ENCODE measurements at places on chromosomes 4 and X.

GRCh38 chr4:48262926-48263325 lies 6.7 kb downstream of the TEC start:
- DNase-seq = no peak

DNA sequence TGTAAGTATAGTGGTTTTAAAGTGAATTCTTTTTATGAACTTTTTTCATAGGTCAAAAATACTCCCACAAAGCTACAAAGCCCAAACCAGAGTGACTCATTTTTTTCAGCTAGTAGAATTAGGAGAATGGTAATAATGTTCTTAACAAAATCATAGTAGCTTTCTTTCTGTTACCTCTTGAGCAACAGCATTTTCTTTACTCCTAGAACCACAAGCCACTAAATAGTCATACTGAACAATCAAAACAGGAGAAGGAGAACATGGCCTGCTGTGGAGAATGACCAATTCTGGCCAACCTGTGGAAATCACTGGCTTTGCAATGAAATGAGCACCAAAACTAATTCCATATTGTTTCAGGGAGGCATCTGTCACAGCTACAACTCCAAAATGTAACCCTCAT lies 112.9 kb downstream of the AMMECR1 start:
- no peak for DNase-seq

GRCh38 chr4:176778063-176778462 lies 14.7 kb downstream of the VEGFC start:
- no peak for DNase-seq

DNA sequence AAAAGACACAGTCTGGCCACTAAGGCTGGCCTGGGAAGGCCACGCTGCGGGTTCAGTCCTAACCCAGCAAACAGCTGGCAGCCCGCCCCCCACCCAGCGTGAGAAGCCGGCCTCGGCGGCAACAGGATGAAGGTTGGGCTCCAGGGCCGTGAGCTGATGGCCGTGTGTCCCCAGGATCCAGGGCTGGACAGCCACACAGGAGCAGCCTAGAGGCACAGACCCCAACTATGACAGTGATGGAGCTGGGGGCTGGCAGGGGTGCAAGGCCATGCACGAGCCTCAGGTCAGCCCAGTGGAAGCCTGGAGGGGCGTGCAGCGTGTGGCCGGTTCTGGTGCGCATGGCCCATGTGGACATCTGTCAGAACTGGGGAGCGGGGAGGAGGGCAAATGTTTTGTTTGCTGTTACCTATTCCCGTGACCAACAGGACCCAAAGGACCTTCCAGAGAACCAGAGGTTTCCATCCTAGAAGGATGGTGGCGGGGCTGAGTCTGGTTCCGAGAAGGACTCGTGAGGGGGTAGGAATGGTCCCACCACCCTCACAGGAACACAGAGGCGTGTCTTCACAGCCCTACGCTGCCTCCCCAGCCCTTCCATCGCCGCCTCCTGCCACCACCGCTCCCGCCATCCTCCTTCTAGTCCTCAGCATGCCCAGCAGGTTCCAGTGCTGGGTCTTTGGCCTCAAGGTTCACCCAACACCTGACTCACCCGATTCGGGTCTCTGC lies 46.5 kb downstream of the ZFYVE28 start:
- DNase-seq = no peak

DNA sequence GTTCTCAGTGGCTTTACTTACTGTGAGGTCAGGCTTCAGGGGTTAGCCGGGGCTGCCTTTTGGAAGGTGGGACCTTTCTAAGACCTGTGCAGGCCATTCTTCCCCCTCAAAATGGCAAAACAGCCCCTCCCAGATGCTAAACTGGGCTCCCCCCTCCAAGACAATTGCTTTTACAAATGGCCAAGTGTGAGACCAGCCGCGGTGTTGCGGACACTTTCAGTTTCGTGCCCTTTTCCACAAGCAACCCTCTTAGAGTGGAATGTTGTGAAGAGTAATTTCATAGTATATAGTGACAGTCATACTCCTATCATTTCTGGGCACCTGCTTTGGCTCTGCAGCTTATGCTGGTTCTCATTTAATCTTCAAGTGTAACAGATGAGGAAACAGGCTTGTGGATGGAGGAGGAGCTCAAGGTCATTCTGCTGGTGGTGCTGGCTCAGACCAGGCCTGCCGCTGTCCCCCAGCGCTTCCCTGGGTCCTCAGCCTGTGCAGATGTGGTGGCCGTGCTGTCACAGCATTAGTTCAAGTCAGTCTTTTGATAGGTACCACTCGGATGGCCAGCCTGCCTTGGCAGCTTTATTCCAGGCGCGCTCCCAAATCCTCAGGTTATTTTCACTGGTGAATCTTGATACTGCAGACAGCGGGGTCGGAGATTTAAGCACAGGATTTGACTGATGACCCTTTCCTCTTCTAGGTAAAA lies 55.0 kb upstream of the TADA2B start:
- DNase-seq = no peak

Data from CD4-positive, alpha-beta T cell treated with Interleukin-2 at 100 ng/mL for 4 hours (primary cell).